ENCODE measurements at places on chromosomes 12 and 14. TPM values are rescaled to one million over a fixed set of nuclear protein-coding genes. Genes with fewer than 3 reads are reported as not detected.
A peak's percentile ranks its signal among the peaks of the same experiment; 100 is the strongest.

Gene ARL6IP4
- polyA plus RNA-seq = 190 TPM

DNA sequence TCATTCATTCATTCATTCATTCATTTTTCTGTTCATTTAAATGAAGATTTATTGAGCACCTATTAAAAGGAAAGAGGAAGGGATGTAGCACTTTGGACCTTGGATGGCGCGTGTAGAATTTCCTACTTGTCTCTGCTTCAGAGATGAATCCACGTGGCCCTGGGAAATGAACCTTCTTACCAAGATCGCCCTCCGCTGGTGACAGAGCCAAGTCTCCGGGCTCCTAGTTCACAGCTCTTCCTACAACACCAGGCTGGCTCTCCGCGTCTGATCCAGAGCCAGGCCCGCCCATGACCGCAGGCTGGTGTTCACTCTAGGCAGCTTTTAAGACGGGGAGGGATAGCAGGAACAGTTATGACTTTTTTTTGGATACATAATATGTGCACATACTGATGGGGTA is 70.9 kb upstream of the PIWIL1 start:
- DNase-seq = no peak

- DNase-seq = no peak
These were observed 1.8 kb downstream of the ZDHHC22 start for GRCh38 chr14:77139540-77140358.

DNA sequence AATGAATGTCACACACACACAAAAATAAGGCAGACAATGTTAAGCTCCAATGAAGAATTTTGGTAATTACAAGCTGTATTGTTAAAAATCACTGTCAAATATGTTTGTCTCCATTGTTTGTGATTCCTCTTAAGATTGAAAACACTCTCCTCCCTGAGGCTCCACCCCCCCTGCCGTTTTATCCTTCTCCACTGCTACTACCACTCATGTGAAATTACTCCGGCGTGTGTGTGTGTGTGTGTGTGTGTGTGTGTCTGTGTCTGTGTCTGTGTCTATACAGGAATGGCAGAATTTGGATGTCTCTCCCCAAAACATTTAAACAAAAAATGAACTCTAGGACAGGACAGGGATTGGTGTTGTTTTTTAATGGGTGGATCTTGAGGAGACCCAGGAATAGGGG is 365.1 kb upstream of the DIO2 start:
- DNase-seq = no peak

DNA sequence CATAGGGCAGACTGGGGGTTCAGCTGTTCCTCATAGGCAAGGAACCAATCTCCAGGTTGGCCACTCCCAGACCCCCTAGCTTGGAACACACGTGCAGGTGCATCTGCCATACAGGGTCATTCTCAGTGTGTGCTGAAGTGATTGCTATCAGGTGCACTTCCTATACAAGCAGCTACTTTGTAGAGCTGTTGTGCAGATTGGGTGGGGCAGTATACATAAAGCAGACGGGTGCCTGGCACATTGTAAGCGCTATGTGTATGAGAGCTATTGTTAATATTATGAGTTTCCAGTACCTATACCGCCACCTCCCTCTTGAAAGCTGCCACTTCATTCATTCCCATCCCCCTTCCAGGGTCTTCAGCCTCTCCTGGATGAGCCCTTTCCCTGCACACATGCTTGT is 17.3 kb downstream of the IRF2BPL start:
- no peak for DNase-seq

DNA sequence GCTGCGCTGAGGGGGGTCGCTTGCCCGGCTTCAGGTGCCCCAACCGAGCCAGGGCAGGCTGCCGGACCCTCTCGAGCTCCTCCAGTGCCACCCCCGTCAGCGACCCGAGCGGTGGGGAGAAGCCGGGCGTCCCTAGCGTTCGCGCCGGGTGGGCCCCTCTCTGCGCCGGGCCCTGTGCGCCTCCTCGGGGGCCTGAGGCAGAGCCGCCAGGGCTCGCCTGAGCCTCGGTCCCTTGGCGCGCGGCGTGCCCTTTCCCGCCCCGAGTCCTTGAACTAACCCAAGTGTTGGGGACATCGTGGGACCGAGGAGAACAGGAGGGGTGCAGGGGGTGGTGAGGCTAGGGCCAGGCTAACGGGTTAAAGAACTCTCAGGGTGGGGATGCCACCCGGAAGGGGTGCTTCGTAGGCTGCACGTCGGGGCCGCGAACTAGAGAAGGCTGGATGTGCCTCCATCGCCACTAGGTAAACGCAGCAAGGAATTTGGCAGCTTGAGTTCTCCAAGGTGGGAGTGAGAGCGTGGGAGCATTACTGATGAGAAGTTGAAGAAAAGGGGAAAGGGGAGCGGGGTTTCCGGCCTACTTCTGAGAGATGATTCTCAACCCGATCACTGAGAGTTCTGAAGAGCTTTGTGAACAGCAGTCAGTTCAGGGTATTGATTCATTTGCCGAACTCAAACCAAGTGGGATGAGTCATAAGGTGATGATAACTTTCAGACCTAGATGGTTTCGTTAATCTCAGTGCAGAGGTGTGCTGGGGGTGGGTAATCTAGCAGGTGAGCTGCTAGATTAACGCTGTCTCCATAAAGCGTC is 618 bp downstream of the RNF34 start:
- no peak for DNase-seq

Gene TMCC3
- not detected for polyA plus RNA-seq

- DNase-seq = peak; percentile 98
These were observed 58.7 kb downstream of the ST8SIA1 start for GRCh38 chr12:22275843-22276242.

- no peak for DNase-seq
These were observed 5.0 kb downstream of the DAD1 start for GRCh38 chr14:22583994-22584393.

Gene AGAP2
- polyA plus RNA-seq = 0.04 TPM

- DNase-seq = no peak
These were observed 2.8 kb downstream of the IRF2BPL start for GRCh38 chr14:77025744-77026165.

Gene LMO3
- not detected for polyA plus RNA-seq

Gene GPR162
- 3.3 TPM for polyA plus RNA-seq

DNA sequence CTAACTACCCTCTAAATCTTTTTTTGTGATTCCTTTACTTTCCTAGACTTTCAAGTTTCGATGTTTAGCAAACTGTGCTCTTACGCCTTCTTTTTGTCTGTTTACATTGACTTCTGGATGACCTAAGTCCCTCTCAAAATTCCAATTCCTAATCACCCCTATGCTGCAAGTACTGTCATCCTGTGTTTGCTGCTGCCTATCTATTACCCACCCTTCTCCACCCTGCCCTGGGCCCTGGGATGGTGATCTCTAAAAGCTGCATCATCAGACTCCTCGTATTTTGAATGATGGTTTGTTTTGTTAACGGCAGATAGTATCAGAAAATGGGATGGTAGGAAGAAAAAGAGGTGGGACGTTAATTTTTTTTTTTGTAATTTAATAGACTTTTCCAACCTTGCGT is 272.1 kb downstream of the DIO2 start:
- no peak for DNase-seq

DNA sequence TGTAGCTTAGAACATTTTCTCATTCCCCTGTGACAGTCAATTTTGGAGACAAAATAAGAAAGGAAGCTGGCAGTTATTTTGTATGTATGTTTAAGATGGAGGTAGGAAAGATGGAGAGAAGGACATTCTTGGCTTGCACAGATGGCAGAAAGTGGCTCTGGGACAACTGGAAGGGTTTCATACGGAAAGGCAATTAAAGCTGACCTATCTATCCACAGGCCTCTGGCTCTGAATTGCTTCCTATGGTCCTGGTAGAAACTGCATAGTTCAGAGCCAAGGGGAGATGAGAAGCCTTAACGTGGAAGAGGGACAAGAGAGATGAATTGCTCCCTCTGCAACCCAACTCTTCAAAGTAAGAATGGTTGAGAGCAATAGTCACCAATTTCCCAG is 8.0 kb upstream of the NPFF start:
- DNase-seq = no peak

DNA sequence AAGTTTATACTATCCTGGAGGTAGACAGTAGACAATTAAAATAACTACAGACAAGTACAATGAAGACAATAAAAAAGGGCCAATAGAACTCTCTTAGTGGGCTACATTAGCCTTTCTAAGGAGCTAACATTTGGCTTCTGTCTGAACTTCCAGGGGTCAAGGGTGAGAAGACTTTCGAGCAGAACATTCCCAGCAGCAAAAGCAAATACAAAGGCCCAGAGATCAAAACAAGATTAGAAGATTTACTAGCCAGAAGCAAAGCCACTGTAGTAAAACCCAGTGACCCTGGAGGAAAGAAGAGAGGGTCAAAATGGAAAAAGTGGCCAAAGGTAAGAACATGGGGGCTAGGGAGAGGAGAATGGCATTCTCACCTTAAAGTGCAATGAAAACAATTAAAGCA is 63.2 kb downstream of the ATP2B1 start:
- no peak for DNase-seq

DNA sequence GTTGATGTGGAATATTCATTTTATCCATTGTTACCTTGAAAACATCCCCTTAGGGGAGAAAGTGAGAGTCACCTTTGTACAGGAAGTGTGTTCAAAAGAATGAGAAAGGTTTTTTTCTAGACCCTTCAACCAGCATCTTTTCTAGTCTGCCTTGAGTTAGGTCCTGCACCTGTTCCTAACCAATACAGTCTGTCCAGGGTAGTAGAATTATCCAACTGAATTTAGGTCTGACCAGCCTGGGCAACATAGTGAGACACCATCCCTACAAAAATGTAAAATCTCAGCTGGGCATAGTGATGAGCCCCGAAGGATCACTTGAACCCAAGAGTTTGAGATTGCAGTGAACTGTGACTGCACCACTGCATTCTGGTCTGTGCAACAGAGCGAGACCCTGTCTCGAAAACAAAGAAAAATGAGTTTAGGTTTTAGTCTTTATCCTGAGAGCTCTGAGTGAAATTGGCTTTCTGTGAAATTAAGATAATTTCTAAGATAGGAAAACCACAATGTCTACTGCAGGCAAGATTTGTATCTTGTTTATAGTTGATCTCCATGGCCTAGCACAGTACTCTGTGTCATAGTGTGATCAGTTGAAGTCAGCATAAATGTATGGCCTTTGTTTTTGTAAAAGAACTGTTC is 25.2 kb downstream of the ARHGAP5 start:
- DNase-seq = no peak

Gene ZDHHC17
- 51.1 TPM for polyA plus RNA-seq

Gene AHNAK2
- polyA plus RNA-seq = 6.6 TPM

Gene TDRD9
- polyA plus RNA-seq = 2.2 TPM

Gene ADAM21
- polyA plus RNA-seq = 0.16 TPM

Gene GDF11
- polyA plus RNA-seq = 2.9 TPM

- DNase-seq = no peak
These were observed 61.8 kb downstream of the PLBD1 start for GRCh38 chr12:14505626-14506596.

DNA sequence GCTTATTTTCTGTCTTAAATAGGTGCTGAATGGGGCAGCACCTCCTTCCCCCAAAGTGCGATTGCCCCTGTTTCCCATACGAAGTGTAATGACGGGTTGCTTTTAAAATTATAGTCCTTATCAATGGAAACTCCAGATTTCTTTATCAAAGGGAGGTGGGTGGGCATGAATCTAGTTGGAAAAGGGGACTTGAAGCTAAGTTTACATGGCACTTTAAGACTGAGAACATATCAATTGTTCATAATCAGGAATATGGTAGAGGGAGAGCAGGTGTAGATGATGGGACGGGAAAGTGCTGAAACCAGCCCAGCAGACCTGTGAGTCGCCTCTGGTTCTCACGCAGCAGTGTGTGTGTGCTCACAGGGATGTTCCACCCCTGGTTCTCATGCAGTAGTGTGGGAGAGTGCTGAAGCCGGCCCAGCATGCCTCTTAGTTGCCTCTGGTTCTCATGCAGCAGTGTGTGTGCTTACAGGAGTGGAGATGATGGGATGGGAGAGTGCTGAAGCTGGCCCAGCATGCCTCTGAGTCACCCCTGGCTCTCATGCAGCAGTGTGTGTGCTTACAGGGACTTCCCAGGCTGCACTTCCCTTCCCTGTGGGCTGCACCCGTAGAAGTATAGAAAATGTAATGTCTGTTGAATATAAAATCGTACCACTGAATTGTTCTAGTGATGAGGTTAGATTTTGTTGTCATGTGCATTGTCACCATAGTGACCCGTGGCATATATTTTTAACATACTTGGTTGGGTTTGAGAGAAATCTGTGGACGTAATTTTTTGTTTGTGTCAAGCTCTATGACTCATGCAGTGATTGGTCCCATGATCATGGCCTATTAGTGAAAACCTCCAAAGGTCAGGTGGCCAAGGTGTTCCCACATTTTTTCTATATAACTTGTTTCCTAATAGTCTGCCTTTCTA is 51.6 kb downstream of the GPATCH2L start:
- peak; percentile 23 for DNase-seq

DNA sequence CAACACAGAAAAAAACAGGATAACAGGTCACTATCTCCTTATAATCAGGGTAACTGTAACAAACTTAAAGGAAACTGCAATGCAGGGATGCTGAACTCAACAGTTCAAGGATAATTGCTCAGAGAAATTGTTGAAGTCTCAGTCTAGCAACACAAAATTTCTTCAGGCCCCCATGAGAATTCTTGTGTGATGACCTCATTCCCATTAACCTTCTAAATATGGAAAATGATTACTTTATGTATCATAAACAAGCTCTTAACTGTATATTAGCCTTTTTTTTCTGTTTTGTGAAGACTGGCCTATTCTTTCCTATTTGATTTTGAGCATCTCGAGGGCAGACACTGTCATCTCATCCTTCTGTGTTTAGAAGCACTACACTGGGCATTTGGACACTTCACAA is 47.1 kb downstream of the IGF1 start:
- DNase-seq = no peak

Gene KLRG1
- 0.43 TPM for polyA plus RNA-seq

Gene HOMEZ
- polyA plus RNA-seq = 16.0 TPM

GRCh38 chr14:74735125-74735524 is 22.2 kb downstream of the FCF1 start:
- no peak for DNase-seq

Gene CAPZA3
- not detected for polyA plus RNA-seq

Gene CCER1
- polyA plus RNA-seq = not detected

DNA sequence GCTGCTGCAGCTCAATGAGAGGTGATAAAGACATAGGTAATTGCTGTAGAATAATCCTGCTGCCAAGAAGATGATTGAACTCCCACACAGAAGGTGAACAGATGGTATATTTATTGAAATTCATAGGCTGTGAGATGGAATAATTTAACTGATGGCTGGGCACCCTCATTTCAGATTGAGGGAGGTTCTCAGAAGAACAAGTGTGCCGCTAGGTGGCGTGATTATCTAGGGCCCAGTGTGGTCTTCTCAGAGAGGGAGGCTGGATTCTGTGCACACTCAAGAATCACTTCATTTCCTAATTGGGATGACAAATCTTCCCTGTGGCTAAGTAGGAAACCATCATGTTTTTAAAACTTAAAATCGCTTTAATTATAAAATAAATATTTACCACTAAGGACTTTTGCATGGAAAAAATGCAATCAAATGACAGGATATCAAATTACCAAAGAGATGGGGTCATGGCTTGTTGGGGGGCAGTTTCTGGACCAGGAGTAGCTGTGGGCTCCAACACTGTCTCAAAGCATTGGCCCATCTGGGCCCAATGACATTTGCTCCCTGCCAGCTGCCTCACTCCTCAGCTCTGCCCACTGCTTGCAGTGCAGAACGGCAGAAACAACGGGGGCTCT is 132.3 kb downstream of the SNAPC1 start:
- no peak for DNase-seq
